NCI-H1436 treated with DMSO at 0.1 percent for 48 hours (cell line): ENCODE measurements at places on chromosomes 11 and 22.

DNA sequence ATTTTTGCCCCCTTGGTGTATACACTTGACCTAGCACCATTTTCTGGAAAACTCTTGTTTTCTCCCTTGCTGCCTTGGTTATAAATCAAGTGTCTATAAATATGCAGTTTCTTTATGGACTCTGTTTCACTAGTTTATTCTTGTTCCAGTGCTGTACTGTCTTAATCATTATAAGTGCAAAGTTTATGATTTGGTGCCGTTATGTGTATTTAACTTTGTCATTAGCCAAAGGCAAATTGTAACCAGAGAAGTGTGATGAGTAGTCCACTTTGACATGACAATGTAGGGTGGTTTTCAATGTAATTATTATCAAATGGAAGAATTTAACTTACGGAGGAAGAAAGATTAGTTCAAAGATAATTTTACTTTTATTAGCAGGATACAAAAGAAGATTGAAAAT is 40.3 kb downstream of the SPECC1L start:
- DNase-seq, result no peak

GRCh38 chr11:17790453-17790852 is 55.9 kb downstream of the KCNC1 start:
- DNase-seq, result no peak

- no peak for DNase-seq
Observed at GRCh38 chr11:128625326-128625725, 38.0 kb upstream of the ETS1 start.

DNA sequence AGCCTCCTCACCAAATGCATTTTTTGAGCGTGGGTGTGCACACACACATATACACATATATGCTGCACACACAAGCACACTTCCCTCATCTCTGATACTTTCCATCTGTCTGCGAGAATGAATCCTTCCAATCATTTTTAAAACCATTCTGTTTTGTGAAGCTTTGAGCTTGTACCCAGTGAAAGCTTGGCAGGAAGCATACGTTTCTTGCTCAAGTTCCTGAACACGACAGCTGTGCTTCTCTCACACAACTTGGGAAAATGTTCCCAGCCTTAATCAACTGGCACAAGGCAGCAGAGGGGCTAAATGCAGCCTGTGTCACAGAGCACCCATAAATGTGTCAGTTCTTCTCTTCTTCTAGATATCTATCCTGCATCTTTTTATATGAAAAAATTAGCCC is 524.0 kb upstream of the KIRREL3 start:
- DNase-seq, result no peak

- no peak for DNase-seq
Observed at GRCh38 chr11:22554221-22554620, 71.4 kb downstream of the FANCF start.

- no peak for DNase-seq
Observed at GRCh38 chr11:115464269-115464668, 39.9 kb downstream of the CADM1 start.

DNA sequence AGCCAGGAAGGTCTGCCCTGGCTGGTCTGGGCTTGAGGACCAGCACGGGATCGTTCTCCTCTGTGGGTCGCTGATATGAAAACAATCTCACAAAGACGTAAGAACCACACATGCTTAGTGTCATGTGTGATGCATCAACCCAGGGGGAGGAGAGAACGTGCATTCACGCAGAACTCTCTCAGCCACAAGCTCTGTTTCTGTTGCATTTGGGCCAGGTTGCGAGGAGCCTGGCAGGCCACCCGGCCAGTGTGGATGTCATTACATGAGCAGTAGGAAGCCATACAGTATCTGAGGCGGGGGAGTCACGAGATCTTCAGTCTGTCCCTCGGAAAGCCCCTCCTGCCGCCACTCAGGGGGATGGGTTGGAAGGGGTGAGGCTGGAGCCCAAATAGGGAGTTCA is 53.1 kb upstream of the KCNQ1OT1 start:
- DNase-seq, result no peak

- no peak for DNase-seq
Observed at GRCh38 chr11:128660947-128661346, 32.9 kb upstream of the FLI1 start.

DNA sequence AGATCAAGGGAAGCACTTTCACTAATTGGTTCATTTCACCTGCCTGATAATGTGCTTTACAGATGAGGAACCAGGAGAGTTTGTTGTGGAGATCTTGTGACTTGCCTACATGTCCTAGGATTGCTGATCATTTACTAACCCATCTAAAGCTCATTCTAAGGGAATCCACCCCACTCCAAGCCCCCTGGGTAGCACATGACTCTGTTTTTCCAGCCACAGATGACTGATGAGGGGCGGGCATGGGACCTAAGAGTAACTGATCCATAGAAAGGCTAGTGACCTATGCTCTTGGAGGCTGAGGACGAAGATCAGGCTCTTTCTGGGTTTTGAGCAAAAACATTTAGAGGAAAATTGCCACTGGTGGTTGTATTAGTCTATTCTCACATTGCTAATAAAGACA is 378.1 kb downstream of the CADM1 start:
- no peak for DNase-seq

DNA sequence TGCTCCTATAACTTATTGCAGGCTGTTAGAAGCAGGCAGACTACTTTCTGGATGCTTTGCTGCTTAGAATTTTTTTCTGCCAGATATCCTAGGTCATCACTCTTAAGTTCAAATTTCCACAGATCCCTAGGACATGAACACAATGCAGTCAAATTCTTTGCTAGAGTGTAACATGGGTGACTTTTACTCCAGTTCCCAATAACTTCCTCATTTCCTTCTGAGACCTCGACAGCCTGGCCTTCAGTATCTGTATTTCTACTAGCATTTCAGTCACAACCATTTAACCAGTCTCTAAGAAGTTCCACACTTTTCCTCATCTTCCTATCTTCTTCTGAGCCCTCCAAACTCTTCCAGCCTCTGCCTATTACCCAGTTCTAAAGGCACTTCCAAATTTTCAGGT is 60.4 kb upstream of the ZBED5 start:
- DNase-seq, result no peak

GRCh38 chr22:43227239-43227630 is 40.3 kb upstream of the TTLL12 start:
- DNase-seq, result no peak

- DNase-seq, result no peak
Observed at GRCh38 chr22:49551446-49551845, 276.2 kb downstream of the BRD1 start.

- no peak for DNase-seq
Observed at GRCh38 chr11:12232817-12233601, 122.6 kb downstream of the MICAL2 start.

DNA sequence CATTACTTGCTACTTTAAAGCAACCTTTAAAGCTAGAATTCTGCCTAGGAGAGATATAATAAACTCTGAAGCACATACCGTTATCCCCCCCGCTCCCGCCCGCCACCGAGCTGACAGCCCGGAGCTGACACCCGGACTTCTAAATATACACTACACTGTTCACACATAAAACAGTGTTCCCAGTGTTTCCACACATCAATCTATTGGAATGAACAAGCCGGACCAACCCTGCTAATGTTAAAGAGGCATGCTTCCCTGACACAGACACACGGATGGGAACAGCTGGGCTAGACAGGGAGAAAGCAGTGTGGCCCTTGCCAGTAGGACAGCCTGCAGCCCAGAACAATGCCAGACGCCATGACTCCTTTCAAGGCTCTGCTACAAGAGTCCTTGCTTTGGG is 108.4 kb upstream of the CSNK2A3 start:
- no peak for DNase-seq

GRCh38 chr11:66011239-66011784 is 496 bp upstream of the CST6 start:
- DNase-seq, result no peak

GRCh38 chr11:94958121-94958696 is 15.1 kb downstream of the CWC15 start:
- no peak for DNase-seq

- DNase-seq, result no peak
Observed at GRCh38 chr11:18013790-18014507, 1.1 kb upstream of the SERGEF start.
